ENCODE measurements at places on chromosomes 11 and 22.

- DNase-seq: no peak
These were observed 62.2 kb upstream of the INCENP start for GRCh38 chr11:62061356-62062222.

DNA sequence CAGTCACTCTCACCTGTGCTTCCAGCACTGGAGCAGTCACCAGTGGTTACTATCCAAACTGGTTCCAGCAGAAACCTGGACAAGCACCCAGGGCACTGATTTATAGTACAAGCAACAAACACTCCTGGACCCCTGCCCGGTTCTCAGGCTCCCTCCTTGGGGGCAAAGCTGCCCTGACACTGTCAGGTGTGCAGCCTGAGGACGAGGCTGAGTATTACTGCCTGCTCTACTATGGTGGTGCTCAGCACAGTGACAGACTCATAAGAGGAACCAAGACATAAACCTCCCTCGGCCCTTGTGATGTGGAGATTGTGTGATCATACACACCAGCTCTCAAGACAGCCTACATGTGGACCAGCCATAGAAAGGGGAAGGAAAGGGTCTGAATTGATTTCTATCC is 113.3 kb downstream of the ZNF280B start:
- DNase-seq: no peak

GRCh38 chr11:77547863-77548551 is 41.7 kb upstream of the AQP11 start:
- peak; percentile 60 for DNase-seq

GRCh38 chr11:8381871-8382396 is 118.3 kb upstream of the LMO1 start:
- no peak for DNase-seq

DNA sequence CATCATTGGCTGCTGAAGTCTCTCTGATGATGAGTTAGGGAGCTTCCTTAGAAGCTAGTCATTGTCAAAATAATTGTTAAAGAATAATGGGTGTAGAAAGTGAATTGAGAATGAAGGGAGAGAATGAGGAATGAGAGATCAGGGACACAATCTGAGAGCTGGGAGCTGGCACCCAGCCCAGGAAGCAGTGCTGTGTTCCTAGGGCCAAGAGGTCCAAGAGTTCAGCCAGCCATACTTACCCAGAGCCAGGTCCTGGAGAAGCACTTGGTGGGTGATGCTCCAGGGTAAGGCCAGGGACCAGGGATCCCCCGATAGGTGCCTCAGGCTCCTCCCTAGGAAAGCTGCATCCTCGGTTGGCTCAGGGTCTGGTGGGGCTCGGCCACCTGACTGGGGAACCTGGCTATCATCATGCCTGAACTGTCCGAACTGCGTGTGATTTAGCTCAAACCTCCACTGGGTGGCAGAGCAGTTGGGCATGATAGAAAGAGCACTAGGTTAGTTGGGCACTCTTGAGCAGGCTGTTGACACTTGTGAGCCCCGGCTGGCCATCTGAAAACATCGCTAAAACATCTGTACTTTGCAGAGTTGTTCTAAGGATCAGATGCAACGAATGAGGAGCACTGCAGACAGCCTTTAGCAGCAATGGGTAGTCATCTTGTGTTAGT is 123.9 kb upstream of the NCAM1 start:
- no peak for DNase-seq

GRCh38 chr11:128171506-128171905 is 415.9 kb downstream of the ETS1 start:
- peak; percentile 63 for DNase-seq

DNA sequence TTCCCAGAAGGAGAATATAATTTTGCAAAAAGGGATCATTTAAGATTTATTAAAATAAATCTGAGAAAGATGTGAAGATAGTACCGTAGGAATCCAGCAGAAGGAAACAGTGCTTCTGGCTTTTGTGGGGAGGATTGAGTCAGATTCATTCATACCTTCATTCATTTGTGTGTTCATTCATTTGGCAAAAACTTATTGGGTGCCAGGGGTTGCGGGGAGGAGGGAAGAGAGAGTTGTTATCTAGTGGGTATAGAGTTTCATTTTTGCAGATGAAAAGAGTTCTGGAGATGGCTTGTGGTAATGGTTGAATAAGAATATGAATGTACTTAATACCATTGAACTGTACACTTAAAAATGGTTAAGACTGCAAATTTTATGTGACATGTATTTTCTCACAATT is 31.1 kb downstream of the BMAL1 start:
- DNase-seq: peak; percentile 86

DNA sequence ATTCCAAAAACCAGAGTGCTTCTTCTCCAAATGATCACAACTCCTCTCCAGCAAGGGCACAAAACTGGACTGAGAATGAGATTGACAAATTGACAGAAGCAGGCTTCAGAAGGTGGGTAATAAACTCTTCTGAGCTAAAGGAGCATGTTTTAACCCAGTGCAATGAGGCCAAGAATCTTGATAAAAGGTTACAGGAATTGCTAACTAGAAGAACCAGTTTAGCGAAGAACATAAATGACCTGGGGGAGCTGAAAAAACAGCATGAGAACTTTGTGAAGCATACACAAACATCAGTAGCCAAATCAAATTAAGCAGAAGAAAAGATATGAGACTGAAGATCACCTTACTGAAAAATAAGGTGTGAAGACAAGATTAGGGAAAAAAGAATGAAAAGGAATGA is 15.5 kb downstream of the OR52M1 start:
- DNase-seq: no peak

DNA sequence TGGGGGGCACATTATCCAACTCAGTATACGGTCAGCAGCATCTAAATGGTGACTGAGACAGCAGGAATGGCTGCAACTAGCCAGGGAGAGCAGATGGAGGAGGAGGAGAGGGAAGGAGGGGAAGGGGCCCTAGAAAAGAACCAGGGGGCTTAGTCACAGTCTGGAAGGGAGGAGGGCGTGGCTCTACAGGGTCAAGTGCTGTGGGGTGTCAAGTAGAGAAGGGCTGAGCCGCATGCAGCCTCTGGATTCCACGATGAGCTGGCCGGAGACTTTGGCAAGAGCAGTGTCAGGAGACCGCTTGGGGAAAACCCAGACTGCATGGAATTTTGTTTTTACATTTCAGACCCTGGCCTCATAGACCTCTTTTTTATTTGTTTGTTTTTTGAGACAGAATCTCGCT is 25.8 kb upstream of the PPFIA1 start:
- DNase-seq: no peak

GRCh38 chr22:44454113-44454769 is 43.8 kb downstream of the RTL6 start:
- peak; percentile 27 for DNase-seq

DNA sequence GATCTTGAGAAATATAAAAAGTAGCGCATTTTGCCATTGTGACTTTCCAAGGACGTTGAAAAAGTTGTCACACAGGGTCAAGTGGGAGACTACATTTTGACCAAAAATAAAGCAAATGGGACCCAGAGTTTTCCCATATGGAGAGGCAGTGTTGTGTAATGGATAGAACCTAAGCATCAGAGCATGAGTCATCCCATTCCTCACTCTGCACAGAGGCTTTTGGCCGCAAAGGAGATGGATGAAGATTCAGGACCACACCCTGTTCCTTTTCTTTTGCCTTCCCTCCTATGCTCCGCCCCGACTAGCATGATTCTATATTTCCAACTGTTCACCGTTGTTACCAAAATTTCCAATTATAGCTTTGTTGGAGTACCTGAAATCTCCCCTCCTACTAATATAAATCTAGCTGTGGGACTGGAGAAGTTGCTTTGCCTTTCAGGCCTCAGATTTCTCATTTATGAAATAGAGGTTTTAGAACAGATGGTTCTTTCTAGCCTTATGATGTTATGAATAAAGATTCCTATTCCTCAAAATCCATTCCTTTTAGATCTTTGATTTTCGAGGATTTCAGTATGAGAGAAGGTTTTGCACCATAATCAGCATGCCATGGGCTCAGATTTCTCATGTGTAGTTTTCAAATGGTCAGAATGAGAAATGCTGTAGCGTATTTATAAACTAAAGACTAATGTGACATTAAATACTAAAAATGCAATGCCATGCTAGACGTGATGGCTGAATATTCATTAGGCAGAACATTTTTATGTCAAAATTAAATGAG is 921.9 kb upstream of the TENM4 start:
- no peak for DNase-seq

DNA sequence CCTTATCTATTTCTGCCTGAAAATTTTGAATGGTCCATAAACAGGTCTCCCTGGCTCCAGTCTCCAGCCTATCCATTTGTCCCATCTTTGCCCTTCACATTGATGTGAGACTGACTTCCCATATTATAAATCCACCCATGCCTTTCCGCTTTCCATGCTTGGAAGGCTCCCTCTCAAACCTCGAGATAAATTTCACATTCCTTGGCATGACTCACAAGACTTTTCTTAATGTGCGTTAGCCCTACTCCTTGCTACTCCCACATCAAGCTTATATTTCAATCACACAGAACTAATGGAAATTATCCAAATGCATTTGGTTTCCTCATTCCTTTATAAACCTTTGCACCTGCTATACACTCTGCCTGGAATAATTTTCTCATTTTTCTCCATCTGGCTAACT is 163.7 kb upstream of the NTM start:
- no peak for DNase-seq

DNA sequence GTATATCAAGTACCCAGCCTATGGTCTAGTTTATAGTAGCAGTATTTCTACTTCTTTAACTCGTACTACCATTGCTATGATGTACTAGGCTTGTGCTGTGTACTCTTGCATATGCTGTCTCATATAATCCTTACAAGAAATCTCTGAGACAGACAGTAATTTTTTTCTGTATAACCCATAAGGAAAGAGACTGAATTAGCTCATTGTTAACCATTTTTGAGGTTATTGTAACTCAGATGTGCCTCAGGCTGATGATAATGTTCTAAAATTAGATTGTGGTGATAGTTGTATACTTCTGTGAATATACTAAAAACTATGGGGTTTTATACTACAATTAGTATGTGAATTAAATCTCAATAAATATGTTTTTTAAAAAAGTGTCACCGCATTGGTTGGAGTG is 112.2 kb upstream of the RRM1 start:
- DNase-seq: no peak

DNA sequence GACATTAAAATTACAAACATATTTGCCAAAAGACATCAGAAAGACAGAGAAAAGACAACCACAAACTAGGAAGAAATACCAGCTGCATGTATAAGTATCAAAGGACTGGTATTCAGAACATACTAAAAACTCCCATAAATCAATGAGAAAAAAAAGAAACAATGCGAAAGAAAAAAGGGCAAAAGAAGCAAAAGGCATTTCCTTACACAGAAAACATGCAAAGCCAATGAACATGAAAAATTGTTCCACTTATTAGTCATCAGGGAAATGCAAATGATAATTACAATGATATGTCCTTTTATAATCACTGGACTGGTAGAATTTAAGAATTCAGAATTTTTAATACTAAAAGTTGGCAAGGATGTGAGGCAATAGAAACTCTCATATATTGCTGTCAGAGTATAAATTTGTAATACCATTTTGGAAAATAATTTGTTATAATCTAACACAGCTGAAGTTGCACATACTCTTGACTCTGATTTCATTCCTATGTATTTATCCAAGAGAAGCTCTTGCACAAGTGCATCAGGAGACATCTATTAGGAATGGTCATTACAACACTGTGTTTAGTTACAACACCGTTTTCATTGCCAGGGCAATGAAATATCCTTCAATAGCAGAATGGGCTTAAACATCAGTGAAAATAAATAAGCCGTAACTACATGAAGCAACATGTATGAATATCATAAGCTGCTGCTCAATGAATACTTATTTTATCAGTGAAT is 279.7 kb downstream of the SWAP70 start:
- DNase-seq: no peak
